ENCODE measurements at places on chromosomes 6 and 20.

DNA sequence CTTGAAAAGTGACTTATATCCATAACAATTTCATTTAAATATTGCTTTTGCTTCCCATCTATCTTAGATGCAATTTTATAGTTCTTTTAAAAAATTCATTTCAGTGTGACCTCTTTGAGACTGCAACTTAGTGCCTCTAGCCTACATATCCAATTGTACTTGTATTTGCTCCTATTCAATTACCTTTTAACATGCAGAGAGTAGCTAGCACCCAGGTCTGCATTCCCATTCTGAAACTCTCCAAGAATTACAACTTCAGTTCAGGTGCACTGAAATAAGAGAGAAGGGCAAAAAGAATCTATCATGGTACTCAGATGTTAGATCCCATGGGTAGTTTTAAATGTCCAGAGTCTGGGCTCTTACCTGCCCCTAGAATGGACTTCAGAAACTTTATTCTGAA lies 765.4 kb upstream of the SLC35B3 start:
- no peak for DNase-seq

- DNase-seq: no peak
Observed at GRCh38 chr6:53151676-53152075, 3.0 kb upstream of the GCM1 start.

- DNase-seq: no peak
Observed at GRCh38 chr20:22999756-23000155, 35.4 kb upstream of the SSTR4 start.

DNA sequence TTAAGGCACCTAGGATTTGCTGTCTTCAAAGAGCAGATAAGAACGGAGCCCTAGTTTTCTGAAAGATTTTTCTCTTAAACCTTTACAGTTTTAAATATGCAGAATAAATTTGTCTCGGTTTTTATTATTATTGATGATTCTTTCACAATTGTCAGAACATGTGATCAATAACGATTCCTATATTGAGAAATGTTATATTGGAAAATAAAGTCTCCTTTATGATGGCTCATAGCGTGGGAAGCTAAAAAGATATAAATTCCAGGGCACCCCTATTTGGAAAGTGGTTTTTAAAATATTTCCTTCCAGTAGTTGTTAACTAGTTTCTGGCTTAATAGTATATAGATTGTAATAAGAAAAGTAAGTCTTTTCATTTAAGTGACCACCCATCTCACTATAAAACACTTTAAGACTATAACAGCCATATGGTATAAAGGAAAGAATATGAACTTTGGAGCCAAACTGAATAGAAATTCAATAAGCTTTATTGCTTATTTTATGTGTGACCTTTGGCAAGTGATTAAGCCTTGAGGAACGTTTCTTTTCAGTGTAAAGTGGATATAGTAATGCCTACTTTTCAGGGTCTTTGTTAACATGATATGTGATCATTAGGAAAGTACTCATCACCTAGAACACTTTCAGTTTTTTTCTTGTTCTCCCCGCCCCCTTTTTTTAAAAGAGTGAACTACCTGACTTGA lies 369.6 kb downstream of the LAMA2 start:
- no peak for DNase-seq

GRCh38 chr6:65501045-65501444 lies 206.0 kb downstream of the EYS start:
- no peak for DNase-seq

DNA sequence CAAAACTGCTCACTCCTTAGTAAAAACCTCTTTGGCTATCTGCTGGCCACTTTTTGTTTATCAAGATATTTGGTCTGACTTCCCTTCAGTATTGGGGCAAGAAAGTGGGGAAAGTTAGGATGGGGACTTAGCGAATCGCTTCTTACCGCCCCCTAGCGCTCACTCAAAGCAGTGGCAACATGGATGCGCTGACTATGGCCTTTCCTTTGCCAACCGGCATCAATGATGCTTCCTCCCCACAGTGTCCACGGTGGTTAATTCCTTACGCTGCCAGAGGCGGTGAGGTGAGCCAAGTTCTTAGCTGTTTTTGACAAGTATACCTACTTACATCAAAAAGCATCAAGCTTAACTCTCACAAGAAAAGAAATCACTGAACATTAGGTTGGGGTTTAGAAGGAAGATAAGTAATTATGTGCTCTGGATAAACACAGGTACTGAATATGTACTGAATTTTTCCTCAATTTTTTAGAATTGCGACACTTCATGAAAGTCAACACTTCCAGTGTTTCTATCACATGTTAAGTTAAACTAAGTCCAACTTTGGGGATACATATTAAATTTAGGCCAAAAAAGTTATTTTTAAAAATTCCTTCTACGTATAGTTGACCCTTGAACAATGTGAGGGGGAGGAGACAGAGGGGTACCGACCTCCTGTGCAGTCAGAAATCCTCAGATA lies 86.7 kb downstream of the GMDS start:
- DNase-seq: no peak

GRCh38 chr6:49856282-49856681 lies 10.1 kb downstream of the CRISP1 start:
- no peak for DNase-seq

DNA sequence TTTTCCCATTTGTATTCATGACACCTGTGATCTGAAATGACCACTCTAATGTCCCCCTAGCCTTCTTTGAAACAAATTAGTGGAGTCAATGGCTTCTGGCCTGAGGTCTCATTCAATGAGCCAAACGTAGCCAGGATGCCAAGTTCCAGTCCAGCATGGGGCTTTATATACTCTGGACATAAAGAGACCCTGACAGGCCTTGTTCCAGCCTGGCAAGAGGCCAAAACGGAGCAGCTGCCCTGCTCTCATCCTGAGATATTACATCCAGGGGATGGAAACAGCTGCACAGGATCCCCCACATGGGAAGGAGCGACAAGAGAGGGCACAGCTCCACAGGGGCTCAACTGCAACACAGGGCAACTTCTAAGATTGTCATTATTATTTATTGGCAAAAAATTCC lies 437.8 kb downstream of the CDH26 start:
- no peak for DNase-seq

GRCh38 chr20:11143481-11143880 lies 469.7 kb upstream of the JAG1 start:
- no peak for DNase-seq

GRCh38 chr20:47265984-47266383 lies 90.5 kb downstream of the ZMYND8 start:
- no peak for DNase-seq

DNA sequence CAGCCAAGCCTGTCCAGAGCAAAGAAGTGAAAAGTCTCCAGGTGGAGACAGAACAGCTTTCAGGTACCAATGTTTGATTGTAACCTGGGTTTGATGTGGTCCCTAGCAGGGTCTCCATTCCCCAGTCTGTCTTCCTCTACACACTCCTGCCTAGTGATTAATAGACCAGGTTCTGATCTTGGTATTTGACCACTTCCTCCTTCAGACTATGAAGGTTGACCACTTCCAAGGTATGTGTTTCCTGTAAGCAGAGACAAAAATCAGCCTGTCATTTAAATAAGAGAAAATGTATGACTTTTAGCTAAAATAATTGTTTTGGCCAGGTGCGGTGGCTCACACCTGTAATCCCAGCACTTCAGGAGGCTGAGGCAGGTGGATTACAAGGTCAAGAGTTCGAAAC lies 41.8 kb upstream of the TOP1 start:
- no peak for DNase-seq

DNA sequence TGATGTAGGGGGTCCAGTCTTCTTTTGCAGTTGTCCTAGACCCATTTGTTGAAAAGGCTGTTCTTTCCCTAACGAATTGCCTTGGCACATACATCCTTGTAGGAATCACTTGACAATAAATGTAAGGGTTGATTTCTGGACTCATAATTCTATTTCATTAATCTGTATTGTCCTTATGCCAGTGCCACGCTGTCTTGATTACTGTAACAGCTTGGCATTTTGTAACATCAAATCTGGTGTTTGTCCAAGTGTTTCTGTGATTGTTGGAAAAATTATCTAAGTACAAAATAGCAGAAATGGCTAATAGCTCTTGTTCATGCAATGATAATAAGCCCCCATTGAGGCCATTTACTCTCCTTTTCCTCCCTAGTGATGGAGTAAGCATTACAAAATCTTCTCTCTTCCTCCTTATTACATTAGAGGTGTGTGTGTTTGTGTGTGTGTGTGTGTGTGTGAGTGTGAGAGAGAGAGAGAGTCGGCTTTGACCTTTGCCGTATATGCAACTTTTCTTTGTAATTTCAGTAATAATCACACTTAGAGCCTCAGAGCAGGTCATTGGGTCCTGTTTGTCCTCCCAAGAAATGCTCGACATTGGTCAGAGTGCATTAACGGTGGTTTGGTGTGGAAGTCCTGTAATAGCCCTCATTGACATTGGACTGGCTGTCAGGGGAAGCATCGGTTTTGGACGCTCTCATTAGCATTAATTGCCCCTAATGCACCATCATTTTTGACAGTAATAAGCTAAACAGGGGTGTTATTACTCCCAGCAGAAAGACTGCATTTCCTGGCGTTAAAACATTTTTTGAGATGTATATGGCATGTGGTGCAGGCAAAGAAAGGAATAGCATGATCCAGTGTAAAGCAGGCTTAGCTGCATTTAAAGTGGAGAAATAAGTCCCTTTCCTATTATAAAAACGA lies 40.7 kb upstream of the MROH8 start:
- DNase-seq: no peak

DNA sequence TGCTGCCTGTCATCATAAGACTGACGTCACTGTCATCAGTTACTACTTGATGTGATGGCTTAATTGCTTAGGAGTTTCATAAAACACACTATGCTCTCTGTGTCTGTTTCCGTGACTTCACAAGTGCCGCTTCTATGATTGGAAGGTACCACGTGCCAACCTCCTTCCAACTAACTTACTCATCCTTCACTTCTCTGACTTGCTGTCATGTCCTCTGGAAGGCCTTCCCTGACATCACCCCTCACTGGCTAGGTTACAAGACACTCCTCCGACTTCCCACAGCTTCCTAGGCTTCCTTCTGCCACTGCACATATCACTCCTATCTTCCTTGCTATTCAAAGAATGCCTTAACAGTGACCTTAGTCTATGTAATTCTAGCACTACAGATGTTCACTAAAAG lies 20.4 kb downstream of the SERINC3 start:
- no peak for DNase-seq

- DNase-seq: no peak
Observed at GRCh38 chr6:75481936-75482593, 11.5 kb downstream of the FILIP1 start.

DNA sequence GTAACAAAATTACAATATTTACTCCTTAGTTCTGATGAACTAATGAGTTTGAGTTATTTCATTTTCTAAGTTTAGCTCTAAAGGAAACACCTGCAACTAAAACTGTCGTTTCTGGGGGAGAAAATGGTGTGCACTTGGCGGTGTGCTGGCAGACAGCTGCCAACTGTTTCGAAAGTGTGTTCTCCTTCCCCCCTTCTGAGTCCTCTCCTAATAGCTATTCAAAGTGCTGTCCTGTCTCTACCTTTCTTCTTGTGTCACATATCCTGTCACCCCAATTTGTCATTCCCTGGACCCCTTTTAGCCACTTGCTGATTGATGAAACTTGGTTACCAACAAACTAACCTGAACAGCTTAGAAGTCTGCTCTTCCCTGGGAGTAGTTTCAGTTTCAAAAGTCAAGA lies 4.9 kb upstream of the UBE2J1 start:
- no peak for DNase-seq

- no peak for DNase-seq
Observed at GRCh38 chr6:35694462-35694861, 5.7 kb upstream of the FKBP5 start.

- no peak for DNase-seq
Observed at GRCh38 chr20:25127761-25128537, 46.0 kb upstream of the VSX1 start.

- DNase-seq: no peak
Observed at GRCh38 chr6:90328004-90328403, 31.4 kb upstream of the BACH2 start.

DNA sequence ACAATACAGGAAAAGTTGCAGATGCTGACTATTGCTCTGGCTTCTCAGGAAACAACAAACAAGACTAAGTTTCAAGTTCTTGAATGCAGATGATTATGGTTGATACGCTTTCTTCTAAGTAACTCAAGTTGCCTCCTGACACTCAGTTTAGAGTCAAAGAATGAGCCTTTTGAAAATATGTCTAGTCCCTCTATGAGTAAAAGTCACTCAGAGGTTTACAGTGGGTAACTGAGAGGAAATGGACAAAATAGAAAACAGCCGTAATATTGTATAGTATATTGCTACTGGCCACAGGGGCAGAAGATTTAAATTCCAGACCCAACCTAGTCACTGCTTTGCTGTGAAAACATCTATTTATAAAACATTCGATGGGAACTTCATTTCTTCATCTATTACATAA lies 280.0 kb upstream of the ID4 start:
- DNase-seq: no peak

GRCh38 chr6:138290423-138290962 lies 72.2 kb upstream of the PBOV1 start:
- no peak for DNase-seq

- no peak for DNase-seq
Observed at GRCh38 chr6:73078333-73078862, 146.9 kb downstream of the KHDC1L start.

DNA sequence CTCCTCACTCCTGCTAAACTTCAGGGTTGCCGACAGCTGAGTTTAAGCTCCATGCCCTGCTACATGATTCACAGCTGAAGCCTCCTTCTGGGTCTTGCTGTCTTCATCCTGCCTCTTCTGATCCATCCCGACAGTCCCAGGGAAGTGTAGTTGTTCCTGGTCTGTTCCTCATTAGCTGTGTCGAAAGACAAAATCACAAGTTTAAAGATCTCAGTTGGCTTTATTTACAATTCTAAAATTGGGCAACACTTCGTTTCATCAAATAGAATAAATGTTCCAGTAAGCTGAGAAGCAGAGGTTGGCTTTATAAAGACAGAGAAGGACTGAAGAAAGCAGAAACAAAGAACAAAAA lies 4.1 kb upstream of the SLC2A10 start:
- no peak for DNase-seq

DNA sequence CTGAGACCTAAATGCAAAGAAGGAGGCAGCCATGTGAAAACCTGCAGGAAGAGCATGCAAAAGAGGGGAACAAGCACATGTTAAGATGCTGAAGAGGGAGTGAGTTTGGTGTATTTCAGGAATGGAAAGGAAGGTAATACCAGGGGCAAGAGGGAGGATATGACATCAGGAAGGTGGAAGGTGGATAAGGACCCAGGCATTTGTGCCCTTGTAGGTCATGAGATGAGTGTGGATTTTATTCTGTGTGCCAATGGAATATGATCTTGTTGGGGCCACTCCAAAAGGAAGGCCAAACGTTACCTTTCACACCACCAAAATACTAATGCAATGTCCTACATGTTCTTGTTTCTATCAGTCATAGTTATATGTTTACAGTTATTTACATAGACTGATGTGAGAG lies 17.2 kb upstream of the DOK5 start:
- DNase-seq: no peak

- no peak for DNase-seq
Observed at GRCh38 chr6:25753079-25753478, 1.5 kb upstream of the SLC17A4 start.

DNA sequence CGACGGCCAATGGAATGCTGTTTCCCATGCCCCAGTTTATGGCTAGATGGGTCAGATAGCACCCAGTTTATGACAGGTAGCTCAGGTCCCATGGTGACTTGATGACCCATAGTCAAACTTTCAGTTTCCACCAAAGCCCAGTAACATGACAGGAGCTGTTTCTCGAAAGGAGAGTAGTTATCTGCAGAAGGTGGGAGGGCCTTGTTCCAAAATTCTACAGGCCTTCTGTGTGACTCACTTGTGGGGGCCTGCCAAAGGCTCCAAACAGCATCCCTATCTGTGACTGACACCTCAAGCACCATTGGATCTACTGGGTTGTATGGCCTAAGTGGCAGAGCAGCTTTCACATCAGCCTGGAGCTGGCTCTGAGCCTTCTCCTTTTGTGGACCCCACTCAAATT lies 379.7 kb upstream of the MANEA start:
- DNase-seq: no peak

Data from stimulated activated CD8-positive, alpha-beta memory T cell treated with anti-CD3 and anti-CD28 coated beads, Interleukin-15, amount 100 ng/mL, for 24 hours (primary cell).